Suppressor macrophage treated with lipopolysaccharide for 4 hours (primary cell): ENCODE measurements at places on chromosomes 1 and 21.

- DNase-seq: no peak
These were observed 43.4 kb downstream of the PRDM15 start for GRCh38 chr21:41835711-41836154.

- DNase-seq: no peak
These were observed 110.8 kb upstream of the KAZN start for GRCh38 chr1:14487671-14488070.

DNA sequence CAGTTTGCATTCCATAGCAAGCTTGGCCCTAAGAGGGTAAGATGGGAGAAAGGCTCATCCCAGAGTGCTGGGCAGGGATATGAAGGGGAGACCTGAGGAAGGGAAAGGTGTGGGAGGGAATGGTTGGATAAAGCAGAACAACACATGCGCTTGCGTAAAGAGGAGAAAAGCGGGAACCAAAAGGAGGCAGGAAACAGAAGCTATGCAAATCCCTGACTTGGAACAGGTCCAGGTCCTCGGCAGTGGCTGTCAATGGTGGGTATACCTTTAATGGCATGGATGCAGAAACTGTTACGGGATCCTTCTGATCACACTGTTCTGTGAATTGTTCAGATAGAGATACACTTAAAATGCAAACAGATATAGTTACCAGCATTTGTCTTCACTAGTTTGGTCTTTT lies 455.6 kb downstream of the SIPA1L2 start:
- DNase-seq: no peak

DNA sequence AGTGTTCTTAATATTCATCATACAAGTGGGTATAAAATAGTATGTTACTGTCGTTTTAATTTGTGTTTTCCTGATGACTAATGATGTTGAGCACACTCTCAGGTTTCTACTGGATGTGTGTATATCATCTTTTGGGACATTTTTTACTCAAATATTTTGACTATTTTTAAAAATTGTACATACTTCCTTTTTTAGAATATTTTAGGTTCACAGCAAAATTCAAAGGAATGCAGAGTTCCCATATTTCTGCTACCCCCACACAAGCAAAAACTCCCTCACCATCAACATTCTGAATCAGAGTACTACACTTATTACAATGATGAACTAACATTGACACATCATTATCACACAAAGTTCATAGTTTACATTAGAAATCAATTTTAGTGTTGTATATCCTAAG lies 114.5 kb downstream of the DPYD start:
- DNase-seq: peak; percentile 23

- DNase-seq: peak; percentile 33
These were observed 48.5 kb downstream of the OPRD1 start for GRCh38 chr1:28860332-28861073.

DNA sequence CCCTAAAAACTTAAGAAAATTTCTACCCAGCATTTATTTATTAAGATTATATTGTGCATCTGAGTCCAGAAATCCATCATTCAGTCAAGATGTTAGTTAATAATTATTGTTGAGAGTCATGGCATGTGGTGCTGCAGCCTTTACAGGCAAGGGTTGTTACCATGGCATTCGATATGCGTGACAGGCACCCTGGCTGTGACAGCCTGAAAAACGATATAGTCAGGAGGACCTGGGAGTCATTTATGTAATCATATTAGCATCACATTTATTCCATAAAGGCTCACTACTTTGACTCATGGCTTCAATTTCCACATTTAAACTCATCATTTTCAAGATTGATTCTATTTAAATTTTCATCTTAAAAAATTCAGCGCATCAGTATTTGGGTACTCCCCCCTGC lies 68.0 kb downstream of the CACHD1 start:
- no peak for DNase-seq

DNA sequence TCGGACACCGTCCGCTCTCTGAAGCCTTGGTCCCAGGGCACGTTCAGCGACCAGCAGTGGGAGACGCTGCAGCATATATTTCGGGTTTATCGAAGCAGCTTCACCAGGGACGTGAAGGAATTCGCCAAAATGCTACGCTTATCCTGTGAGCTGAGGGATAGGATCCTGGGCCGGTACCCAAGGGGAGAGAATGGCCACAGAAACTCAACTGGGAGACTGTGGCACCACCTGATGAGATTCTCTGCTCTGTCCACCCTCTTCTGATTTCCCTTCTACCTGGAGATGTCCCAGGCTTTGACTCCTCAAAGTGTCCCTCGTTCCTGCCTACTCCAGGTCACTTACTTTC lies 855 bp downstream of the CD1D start:
- DNase-seq: no peak

- DNase-seq: no peak
These were observed 69.1 kb downstream of the DYRK1A start for GRCh38 chr21:37435711-37436110.

GRCh38 chr1:240616018-240616417 lies 4.1 kb upstream of the GREM2 start:
- no peak for DNase-seq

DNA sequence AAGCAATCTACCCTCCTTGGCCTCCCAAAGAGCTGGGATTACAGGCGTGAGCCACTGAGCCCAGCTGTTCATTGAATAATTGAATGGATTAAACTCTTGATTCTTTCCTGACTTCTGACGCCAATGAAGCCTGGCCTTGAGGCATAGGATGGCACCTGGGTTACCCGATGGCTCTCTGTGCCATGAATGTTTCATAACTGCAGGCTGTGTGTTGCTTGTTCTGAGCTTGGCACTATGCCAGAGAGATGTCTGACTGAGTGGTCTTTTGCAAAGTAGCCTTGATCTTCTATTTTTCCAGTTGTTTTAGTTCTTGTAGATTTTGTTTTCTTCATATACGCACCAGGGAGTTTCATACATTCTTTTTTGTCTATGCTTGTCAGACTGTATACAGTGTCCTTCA lies 38.5 kb upstream of the AK4 start:
- no peak for DNase-seq

DNA sequence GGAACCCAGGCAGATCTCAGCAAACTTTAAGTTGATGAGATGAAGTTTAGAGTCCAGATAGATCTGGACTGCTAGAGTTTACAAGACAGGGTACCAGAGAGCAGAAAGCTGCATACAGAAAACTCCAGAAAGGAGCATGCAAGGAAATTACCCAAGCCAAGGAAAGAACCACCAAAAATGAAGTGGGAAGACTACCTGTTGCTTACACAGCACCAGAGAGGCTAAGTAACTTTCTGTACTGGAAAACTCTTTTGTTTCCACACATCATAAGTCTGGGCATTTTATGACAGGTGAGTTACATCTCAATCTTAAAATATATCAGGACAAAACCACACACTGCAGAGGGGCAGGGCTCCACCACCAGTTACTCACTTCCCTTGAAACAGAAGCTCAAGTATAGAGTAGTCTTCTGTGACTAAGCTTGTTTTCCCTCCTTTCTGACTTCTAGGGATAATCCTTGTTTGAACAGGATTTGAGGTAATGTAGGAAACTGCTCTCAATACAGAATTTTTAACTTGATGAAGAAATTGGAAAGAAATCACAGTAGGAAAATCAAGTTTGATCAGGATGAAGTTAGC lies 17.4 kb upstream of the GJA9 start:
- no peak for DNase-seq

DNA sequence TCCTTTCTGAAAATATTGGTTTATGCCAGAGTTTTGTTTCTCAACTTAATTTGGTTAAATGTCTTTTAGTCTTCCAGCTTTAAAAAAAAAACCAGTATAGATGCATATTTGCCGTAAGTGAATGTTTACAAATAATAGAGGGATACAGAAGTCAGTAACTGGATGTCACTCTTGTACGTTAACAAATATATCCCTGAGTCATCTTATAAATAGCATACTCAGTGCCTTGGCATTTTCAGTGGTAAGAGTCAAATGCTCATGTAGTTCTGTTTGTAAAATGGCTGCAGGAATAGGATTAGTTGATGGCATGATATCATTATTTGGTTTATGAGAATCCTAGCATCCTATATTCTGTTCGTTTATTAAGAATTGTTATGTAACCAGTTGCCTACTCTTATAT lies 55.4 kb downstream of the SPEN start:
- no peak for DNase-seq

DNA sequence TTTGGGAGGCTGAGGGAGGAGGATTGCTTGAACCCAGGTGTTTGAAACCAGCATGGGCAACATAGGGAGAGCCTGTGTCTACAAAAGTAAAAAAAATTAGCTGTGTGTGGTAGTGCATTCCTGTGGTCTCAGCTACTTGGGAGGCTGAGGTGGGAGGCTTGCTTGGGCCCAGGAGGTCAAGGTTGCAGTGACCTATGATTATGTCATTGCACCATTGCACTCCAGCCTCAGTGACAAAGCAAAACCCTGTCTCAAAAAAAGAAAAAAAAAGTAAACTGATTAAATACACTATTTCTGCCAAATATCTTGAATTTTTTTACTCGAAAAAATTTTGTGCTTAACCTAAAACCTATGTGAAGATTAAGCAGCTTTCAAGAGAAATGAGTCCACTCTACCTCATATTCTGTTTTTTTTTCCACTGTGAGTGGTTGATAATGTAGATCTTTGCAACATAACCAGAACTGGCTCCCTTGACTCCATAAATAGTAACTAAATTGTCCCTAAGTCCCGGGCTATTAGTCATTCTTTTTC lies 19.4 kb upstream of the ZNF281 start:
- no peak for DNase-seq

GRCh38 chr1:68675336-68675735 lies 178.5 kb upstream of the DEPDC1 start:
- no peak for DNase-seq

- no peak for DNase-seq
These were observed 2.7 kb downstream of the EPHX1 start for GRCh38 chr1:225812488-225813213.

DNA sequence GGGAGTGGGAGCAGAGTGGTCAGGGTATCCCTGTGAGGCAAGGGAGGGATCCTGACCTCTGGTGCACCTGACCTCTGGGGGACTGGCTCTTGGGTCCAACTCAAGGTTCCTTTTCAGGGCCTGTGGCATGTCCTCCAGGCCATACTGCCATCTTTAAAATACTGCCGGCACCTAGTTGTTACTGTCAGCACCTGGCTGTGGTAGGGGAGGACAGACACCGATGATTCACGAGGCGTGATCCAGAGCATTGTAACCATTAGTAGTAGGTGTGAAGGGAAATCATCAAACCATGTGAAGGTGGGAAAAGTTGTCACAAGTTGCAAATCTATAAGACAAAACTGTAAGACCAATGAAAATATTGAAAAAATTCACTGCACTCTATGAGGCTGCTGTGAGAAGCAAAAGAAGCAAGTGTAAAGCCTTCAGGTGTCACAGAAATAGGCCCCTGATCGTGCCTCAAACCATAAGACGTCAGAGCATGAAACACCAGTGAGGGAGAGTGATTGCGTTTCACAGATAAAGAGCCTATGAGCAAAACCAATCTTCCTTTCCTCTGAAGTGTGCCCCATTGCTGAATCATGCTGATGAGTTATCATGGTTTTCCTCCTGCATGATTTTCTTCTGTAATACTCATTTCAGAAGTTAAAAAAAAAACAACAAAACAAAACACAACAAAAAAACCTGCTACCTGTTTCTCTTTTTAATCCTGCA lies 55.3 kb downstream of the CDC7 start:
- DNase-seq: peak; percentile 35

DNA sequence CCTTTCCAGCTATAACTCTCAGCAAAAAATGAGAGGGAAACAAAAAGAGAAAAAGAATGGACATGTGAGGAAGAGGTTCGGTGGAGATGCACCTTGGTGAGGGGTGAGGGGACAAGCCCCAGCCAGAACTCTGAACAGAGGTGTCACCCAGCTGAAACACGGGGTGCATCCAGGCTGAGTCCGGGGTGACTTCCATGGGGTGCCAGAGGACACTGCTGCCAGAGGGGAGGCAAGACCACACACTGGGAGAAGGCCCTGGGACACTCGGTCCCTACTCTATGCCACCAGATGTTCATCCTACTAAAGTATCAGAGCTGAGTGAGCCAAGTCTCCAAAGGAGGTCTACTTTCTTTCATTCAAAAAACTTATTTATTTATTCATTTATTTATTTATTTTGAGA lies 36.1 kb upstream of the PPP1R15B start:
- no peak for DNase-seq

- no peak for DNase-seq
These were observed 1.7 kb downstream of the ZNF326 start for GRCh38 chr1:89996450-89997110.

- no peak for DNase-seq
These were observed 90.5 kb downstream of the TRABD2B start for GRCh38 chr1:47906527-47907176.

DNA sequence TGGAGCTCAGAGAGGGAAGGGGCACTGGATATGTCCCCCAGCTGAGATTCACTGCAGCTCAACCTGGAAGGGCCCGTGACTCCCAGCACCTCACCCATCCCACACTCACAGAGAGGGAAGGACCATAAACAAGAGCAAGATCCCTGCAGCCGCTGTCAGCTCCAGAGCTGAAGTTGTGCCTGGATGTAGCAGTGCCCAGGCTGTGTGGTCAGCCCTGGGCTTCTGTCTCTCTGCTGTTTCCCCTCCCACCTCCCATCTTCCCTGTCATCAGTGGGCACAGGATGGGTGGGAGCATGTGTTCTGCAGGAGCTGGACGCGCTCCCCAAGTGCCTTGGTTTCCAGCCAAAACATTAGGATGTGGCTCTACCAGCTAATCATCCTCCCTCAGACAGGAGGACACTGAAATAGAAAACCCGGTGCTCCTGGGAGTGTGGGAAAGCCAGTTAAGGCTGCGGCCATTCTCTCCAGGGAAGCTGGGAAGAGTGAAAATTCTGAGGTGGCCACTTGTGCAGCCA lies 282.7 kb downstream of the NPHP4 start:
- DNase-seq: no peak

- DNase-seq: no peak
These were observed 217.7 kb upstream of the IRF2BP2 start for GRCh38 chr1:234827656-234828055.

GRCh38 chr1:204520834-204521709 lies 4.9 kb downstream of the MDM4 start:
- DNase-seq: peak; percentile 63

DNA sequence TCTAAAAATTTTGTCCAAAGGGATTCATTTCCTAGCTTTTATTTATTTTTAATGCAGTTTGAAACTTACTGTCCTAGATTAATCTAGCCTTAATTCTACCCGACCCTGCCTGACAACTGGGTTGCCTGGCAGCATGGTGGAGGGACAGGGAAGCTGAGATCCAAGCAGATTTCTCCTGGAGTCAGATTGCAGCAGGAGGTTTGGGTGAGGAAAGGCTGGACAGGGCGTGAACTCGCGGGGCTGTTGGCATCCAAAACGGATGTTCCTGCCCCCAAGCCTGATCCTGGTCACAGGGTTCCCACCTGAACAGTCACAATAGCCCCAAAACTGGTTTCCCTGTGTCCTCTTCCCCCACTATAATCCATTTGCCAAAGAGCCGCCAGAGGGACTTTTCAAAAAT lies 23.2 kb downstream of the TCEA3 start:
- DNase-seq: no peak

DNA sequence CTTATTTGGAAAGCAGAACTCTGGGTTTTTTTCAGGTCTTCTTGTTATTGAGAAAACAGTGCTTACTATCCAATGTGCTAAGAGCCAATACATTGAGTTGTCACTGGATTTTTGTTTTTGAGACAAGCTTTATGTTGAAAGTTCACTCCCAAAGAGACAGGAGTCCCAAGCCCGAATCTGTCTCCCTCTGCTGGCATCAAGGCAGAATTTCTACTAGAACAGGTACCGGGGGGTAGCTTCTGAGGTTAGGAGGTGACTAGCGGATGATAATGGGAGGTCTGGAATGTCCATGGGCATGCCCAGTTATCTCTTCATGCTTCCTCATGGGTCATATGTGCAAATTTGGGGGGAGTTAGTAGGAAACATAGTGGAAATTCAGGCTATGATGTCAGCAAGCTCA lies 25.1 kb downstream of the ZNF124 start:
- no peak for DNase-seq
